ENCODE measurements at places on chromosomes 3 and 15.
A peak's percentile ranks its signal among the peaks of the same experiment; 100 is the strongest.

DNA sequence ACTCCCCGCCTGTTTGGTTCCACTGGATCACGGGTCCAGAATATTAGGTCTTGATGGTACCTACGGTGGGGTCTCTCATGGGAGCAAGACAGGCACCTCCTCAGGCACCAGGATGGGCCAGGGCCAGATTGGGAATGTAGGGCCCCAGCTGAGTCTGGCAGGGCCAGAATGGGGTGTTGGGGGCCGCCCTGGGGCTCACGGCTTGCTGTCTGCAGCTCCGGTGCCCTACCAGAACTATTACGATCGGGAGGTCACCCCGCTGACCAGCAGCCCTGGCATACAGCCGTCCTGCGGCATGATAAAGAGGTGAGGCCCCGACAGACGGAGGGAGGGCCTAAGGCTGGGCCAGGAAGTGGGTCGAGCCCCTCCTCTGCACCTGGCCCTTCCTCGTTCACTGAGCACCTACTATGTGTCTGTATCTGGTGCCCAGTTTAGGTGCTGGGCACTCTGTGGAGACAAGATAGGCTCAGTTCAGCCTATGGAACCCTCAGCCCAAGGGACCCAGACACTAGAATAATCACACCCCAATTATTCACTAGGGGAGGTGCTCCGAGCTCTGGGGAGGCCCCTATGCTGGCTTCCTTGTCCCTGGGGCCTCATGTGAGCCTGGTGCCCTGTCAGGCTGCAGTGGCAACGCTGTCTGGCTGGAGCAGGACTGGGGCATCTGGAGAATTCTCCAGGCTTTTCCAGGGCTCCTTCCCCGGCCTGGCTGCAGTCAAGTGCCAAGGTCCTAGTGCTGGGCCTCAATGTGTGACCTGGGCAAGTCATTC is 37.9 kb downstream of the PSTPIP1 start:
- no peak for DNase-seq

DNA sequence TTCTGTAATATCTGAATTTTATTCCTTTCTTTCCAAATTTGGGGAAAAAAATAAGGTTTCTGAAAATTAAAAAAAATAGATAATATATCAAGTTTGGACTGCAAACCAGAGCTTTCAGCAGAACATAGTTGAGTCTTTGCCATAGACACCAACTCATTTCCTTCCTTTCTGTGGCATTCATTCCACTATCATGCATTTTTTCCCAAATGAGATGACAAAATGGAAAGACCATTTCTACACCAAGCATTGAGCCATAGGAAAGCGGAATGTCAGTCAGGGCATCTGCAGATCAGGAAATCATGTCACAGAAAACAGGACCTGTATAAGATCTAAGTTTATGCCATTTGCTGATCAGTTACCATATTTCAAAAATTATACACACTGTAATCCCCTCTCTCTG is 333.3 kb upstream of the THBS1 start:
- DNase-seq: no peak

DNA sequence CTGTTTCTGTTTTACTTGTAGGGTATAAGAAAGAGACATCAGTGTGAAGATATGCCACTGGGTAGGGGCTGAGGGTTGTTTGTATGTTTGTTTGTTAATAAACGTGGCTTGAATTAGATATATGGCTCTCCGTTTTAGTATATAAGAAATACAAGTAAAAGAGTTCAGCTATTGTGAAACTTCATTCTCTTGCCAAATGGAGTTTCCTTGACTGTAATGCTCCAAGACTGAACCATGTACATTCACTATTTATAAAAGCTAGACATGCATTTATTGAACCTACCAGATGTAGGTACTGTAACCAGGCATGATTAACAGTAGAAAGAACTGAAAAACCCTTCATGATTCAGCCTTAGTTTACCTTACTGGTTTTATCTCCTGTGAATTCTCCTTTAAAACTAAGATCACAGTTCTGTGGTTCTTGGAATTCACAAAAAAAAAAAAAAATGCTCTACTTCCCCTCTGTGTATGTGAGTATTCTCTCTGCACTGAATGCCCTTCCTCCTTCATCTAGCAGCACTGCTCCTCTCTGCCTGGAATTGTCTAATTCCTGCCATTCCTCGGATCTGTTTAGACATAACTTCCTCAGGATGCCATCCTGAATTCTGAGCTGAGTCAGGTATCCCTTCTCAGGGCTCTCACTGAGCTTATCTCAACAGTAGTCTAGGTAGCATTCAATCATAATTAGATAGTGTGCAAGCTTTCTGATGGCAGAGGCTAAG is 504.4 kb downstream of the FHIT start:
- no peak for DNase-seq

GRCh38 chr3:133996996-133997395 is 32.7 kb downstream of the SLCO2A1 start:
- no peak for DNase-seq

GRCh38 chr15:101372149-101372577 is 77.1 kb upstream of the SNRPA1 start:
- no peak for DNase-seq

- no peak for DNase-seq
These were observed 320.6 kb downstream of the MECOM start for GRCh38 chr3:169342652-169343505.

DNA sequence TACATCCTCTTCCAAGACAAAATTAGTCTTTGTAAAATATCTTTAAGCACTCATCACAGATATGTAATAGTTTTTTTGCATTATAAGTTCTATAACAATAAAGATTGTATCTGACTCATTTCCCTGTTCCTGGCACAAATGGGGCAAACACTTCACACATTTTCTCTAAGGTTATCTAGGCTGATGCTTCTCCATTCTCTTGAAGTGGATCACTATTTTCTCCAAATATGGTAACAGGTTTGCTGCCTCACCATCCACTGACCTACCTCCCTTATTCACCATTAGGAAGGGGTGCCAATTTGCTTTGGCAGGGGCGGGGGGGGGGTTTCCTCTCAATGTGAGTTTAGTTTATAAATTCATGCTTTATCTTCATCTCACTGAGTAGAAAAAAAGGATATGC is 767.7 kb upstream of the LMCD1 start:
- no peak for DNase-seq

DNA sequence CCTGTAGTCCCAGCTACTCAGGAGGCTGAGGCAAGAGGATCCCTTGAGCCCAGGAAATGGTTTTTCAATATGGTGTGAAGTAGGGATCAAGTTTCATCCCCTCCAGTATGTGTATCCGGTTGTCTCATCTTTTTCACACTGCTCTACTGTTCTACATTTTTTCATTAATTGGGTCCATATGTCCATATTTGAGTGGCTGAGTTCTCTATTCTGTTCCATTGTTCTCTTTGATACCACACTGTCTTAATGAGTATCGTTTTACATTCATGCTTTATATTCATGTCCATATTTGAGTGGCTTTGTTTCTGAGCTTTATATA is 81.6 kb upstream of the LRRFIP2 start:
- DNase-seq: no peak

- no peak for DNase-seq
These were observed 290.4 kb upstream of the C2CD4B start for GRCh38 chr15:62455441-62455921.

DNA sequence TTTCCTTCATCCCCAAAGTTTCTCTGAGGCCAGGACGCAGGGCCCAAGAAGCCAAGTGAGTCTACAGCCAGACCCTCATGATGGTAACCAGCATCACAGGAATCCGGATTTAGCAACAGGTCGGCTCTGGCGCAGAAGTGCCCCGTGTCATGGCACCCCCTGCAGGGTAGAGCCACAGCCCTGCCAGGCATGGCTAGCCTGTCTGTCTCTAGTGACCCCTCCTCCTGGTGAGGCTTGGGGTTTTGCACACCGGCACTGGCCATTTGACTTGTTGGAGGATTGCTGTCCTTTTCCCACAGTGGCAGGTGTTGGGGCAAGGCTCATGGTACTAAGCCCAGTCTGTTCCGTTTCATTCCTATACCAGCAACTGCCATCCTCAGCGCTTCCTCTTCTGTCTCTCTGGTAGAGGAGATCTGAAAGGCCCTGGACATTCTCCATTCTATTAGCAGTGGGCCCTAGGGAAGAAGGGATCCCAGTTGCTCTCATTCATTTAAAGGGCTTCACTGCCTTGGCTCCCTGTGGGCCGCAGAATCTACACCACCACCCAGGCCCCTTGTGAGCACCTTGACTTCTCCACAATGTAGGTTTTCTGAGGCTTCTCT is 9.4 kb upstream of the CHAC1 start:
- no peak for DNase-seq

DNA sequence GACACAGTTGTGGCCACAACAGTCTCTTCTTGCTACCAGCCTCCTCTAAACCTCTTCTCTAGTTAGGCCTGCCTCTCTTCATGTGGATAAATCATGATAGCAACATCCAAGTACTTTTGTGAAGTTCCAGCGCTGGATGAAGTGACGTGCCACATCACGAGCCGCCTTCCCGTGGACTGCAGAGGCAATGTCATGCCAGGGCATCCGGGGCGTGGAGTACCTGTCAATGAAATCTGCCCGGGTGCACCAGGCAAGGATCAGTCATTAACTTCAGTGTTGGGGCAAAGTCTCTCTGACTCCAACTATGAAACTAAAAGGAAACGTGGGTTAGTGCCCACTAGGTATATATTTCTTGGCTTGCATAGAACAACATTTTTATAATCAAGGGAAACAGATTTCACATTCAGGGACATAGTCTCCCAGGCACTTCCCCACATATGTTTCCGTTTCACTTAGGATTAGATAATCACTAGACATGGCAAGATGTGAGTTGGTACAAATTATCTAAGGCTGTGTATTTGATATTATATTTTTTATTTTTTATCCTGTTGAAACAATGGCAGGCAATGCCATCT is 133.6 kb downstream of the PLD1 start:
- DNase-seq: no peak

DNA sequence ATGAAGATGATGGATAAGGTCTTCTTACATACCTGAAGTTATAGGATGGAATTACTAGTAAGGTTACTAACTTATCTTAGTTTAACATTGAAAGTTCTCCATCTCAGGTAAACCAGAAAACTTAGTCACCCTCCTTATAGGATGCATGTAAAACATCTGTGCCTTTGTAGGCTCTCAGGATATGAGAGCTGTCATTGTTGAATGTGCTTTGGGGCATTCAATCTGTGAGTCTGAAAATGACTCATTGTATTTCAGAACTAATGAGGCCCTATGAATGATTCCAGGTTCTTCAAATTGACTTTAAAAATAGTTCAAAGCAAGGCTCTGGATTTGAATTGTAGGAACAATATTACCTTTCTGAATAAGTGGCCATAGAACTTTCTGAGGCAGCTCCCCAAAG is 237.7 kb upstream of the AZI2 start:
- no peak for DNase-seq

- DNase-seq: no peak
These were observed 41.4 kb upstream of the FLNB start for GRCh38 chr3:57966829-57967228.

DNA sequence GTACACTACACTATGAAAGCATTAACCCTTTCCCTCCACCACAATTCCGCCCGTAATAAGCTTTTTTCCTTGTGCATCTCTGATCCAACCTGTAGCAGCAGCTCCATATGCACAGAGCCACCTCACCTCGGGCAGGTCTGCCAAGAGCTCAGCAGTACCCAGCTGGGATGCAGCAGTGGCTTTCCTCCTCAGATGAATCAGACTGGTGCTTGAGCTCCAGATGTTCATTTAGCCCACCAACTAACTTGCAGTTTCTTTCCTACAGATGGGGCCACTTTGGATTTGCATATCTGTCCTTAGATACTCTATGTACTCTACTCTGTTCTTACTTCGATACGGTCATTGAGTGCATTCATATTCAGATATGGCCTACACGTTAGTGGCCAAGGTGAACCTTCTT is 14.8 kb upstream of the FSIP1 start:
- DNase-seq: no peak

GRCh38 chr3:128064962-128065361 is 12.7 kb downstream of the SEC61A1 start:
- DNase-seq: no peak

DNA sequence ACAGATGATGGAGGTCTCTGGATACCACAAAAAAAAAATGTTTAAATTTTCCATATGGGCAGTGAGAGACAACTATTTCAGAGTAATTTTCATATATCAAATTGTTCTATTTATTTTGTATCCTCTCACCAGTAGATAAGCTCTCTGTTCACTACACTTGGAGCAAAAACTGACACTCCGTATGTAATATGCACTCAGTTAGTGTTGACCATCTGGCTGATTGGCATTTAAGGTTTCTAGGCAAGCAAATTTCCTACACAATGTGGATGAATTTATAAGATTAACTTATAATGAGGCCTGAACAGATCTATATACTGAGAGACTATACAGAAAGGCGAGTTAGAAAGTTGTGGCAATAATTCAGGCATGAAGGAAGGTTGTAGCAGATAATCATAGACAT is 836.5 kb upstream of the SEMA6D start:
- no peak for DNase-seq

DNA sequence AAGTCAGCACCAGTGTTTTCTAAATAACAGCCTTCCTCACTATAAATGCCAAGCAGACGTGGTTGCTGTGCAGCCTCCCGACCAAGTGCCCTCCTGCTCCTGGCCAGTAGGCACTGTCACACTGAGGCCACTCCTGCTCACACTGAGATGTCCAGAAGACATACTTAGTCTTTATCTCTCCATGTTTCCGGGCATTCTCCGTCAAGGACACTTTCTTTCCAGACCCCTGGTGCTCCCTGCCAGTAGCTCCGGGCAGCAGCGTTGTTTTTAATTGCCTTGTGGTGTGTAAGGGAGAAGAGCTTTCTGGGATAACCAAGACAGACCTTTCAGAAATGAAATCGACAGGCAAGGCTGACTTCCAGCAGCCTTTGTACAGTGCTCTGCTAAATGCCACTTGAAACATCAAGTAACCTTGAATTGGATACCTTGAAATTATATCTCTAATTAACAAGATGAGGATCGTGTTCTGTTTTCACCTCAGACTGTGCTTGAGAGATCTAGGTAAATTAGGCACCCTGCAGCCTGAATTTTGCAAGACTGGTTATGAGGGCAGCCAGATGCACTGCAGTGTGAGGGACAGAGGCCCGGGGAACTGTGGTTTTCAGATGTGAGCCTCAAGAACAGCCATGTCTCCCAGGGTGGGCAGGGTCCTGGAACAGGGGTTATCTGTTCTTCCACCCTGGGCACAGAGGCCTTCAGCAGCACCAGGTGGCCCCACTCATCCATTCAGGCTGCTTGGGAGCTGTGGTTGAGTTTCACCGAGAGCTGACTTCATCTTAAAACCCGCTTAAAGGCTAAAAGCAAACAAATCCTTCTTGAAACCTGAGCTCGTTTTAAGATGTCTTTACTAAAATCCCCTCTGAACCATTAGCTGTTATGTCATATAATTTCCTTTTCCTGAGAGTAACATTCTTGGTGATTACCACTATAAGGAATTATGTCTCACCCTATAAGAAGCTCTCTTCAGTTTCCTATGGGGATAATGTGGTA is 105.5 kb upstream of the IL12A start:
- DNase-seq: peak; percentile 85

- DNase-seq: no peak
These were observed 35.6 kb upstream of the CD96 start for GRCh38 chr3:111506435-111506834.
